ENCODE measurements at places on chromosomes 16 and 17.

DNA sequence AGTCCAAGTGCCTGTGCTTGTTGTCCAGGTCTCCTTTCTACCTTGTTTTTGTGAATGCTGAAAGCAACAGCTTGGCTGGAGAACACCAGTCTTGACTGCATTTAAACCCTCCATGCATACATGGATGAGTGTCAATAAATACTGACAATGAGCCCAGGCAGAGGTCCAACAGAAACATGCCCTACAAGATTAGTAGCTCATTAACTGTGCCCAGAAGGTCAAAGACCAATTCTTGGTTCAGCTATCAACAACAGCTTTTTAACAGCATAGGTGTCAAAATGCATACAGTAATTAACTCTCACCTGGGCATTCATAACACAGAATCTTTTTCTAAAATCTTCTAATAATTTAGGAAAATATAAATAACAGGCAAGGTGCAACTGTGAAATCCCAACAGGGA, 63.2 kb downstream of the N4BP1 start:
- no peak for DNase-seq

DNA sequence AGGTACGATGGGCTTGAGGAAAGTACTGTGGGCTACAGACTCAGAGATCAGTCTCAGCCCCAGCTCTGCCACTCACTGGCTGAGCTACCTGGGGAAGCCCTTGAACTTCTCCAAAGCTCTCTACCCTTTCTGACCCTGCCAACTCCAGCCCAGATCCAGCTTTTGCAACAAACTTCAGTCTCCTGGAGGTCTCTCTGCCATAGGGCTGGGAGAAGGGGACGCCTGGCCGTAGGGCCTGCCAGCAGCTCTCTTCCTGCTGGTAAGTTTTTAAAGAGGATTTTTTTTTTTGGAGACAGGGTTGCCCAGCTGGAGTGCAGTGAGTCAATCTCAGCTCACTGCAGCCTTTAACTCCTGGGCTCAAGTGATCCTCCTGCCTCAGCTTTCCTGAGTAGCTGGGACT, 11.5 kb downstream of the INPP5K start:
- no peak for DNase-seq

DNA sequence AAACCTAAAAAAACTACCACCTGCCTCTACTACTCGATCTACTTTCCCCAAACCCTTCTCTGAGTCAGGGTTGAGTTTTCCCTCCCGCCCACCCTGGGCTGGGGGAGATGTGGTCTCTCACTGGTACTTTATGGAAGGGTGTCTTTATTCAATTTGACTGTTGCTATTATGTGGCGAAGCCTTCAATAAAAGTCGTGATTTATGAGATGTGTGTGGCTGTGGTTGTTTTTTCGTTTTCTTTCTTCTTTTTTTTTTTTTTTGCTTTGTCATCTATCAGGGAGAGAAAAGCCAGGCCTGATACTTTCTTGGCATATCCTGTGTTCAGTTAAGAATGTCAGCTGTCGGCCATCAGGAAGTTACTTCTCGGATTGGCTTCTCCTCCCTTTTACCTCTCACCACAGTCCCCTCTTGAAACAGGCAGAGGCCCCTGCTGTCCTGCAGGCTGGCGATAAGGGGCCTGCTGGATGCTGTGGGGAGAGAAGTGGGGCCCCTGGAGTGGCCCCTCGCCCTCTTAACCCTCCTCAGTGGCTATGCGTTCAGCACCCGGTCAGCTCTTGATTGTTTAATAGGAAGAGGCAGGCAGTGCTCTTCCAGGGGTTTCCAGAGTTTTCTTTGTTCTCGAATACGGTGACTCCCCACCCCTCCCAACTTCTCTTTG, 123.0 kb downstream of the MSI2 start:
- DNase-seq: no peak

DNA sequence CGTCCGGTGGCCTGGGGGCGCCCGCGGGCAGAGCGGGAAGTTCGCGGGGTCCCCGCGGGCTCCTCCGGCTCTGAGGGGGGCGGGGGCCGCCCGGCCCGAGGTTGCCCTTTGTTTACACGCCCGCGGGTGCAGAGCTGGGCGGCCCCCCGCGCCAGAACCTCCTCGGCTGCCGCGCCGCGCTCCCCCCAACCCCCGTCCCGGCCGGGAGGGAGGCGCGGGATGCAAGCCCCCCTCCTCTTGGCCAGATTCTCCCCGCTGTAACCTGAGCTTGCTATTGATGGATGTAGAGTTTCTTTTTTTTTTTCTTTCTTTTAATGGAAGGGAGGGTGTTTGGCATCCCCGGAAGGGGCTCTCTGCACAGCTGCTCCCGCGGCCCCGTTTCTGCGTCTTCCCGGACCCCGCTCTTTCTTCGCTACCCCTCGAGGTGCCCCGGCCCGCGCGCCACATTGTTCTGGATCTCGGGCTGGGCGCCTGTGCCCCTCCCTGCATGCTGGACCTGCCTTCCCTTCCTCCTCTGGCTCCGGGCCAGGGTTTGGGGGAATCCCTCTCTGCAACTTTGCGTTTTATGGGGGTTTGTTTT, 646 bp downstream of the CBX2 start:
- peak; percentile 66 for DNase-seq

GRCh38 chr16:62034231-62035114, 1.8 kb downstream of the CDH8 start:
- no peak for DNase-seq

- no peak for DNase-seq
These were observed 45.4 kb downstream of the COG7 start for GRCh38 chr16:23407436-23408127.

DNA sequence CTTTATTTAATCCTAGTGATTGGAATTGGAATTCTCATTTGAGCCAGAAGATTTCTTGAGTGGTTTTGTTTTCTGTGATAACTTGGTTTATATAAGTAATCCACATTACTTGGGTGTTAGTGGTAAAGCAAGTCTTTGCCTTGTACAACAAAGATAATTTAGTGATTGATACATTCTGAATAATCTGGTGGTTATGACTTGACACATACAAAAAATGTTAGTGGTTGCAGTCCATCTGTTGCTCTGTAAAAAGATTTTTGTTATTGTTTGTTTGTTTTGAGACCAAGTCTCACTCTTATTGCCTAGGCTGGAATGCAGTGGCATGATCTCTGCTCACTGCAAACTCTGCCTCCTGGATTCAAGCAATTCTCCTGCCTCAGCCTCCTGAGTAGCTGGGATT, 13.2 kb downstream of the OMG start:
- no peak for DNase-seq

DNA sequence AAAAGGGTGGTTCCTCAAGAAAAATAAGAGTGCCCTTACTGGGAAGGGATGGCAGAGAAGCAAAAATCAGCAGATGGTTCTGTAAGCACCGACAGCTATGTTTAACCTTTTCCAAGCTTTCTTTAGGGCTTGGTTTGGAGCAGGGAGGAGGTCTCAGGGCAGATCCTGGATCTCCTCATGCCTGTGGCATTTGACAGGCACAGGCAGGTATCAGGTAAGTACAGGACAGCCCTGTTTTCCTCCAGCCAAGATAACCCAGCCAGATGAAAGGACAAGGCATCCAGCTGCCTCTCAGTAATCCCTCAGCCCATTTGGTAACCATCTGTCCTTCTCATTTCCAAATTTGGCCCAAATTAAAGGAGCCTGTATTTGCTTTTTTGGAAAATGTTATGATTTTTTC, 141.5 kb downstream of the TOX3 start:
- no peak for DNase-seq

DNA sequence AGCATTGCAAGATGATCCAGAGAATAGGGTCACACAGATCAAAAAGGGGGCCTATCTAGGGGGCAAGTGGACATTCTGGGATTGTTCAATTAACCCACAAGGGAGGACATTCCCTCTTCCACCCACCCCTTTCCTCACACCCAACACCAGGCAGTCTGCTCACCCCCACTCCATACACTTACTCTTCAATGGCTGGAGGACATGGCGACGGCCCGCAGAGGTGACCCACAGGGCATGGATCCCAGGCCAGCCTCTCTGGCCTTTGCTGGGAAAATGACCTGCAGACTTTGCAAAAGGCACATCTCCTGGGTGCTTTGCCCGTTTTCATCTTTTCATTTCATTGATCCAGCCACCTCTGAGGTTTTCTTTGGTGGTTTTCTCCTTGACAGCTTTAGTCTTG, 1.7 kb upstream of the CACNG5 start:
- no peak for DNase-seq

DNA sequence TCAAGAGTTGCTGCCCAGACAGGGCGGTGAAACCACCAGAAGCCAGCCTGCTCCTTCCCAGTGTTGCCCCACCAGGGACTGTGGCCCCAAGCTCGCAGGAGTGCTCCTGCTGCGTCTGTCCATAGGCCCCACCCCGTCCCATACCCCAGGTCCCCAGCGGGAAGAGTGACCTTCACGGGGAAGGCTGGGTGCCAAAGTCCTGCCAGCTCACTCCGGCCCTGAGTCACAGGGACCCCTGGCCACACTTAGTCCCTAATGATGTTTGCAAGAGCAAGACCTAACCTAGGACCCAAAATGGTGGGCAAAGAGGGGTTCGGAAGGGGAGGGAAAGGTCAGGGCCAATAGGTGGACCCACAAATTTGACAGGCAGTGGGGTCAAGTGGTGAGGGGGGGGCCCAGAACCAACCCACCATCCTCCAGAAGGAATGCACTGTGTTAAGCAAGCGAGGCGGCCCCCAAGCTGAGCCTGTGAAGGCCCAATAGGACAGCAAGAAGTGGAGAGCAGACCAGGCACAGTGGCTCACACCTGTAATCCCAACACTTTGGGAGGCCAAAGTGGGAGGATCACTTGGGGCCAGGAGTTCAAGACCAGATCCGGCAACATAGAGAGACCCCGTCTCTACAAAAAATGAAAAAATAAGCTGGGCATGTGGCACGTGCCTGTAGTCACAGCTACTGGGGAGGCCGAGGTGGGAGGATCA, 3.3 kb downstream of the DOK4 start:
- DNase-seq: no peak
